ENCODE measurements at places on chromosomes 13 and 19.
A peak's percentile ranks its signal among the peaks of the same experiment; 100 is the strongest.

DNA sequence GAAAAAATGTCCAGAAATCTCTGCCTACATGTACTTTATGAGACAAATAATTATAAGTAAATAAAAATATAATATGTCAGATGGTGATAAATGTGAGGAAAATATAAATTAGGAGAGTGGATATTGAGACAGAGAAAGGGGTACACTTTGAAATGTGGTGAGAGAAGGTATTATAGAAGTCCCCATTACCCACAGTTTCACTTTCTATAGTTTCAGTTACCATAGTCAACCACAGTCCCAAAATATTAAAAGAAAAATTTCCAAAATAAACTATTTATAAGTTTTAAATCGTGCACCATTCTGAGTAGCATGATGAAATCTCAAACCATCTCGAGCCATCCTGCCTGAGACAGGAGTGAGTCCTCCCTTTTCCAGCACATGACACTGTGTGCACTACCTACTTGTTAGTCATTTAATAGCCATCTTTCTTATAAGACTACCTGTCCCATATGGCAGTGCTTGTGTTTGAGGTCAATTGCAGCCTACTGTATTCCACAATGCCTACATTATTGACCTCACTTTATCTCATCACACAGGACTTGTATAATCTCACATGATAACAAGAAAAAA is 653.7 kb downstream of the DACH1 start:
- no peak for DNase-seq

- peak; percentile 40 for DNase-seq
Measured at GRCh38 chr19:38265213-38265861, 964 bp downstream of the SPINT2 start.

GRCh38 chr13:99766641-99767045 is 204.9 kb downstream of the ZIC5 start:
- DNase-seq: no peak

DNA sequence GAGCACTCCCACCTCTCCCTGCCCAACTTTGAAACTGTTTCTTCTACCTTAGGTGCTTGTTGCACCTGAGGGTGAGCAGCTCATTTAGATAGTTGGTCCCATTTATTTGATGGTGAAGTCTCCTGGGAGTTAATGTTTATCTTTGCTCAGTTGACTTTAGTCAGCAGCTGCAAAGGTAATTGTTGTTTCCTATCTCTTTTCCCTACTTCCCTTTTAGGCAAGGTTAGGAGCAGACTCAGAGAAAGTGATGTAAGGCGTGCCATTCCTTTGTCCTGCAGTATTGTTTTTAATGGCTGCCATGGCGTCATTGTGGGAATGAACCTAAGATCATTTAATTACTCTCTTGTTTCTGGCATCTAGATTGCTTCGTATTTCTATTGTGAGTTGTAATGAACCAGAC is 11.6 kb downstream of the AKAP11 start:
- DNase-seq: no peak

DNA sequence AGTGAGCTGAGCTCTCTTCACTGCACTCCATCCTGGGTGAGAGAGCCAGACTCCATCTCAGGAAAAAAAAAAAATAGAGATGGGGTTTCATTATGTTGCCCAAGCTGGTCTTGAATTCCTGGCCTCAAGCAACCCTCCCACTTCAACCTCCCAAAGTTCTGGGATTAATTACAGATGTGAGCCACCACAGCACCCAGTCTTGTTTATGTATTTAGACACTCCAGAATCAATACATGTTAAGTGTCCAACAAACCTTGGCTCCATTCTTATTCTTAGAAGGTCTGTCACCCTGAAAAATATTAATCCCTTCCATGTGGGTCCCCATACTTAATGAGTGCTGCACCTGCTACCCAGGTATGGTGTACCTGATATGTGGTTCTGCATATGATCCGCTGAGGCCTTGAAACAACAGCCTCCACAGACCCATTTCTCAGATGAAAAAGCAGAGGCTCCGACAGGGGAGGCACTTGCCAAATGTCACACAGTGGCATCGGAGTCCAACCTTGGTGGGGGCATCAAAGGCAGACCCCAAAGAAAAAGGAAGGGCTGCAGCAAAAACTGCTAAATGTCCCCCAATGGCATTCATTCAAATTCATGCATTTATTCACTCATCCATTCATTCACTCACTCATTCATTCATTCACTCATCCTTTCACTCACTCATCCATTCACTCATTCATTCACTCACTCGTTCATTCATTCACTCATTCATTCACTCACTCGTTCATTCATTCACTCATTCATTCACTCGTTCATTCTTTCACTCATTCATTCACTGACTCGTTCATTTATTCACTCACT is 16.7 kb downstream of the TICAM1 start:
- no peak for DNase-seq

GRCh38 chr13:109163037-109163379 is 533.6 kb downstream of the MYO16 start:
- no peak for DNase-seq

DNA sequence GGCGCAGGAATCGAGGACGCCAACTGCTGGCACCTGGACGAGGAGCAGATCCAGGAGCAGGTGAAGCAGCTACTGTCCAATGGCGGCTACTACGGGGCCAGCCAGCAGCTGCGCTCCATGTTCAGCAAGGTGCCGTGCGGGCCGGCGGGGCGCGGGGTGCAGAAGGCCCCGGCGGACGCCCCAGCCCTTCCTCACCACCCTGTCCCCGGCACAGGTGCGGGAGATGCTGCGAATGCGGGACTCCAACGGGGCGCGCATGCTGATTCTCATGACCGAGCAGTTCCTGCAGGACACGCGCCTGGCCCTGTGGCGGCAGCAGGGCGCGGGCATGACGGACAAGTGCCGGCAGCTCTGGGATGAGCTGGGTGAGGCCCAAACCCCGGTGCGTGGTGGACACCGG is 13.6 kb downstream of the ZSWIM4 start:
- no peak for DNase-seq

- no peak for DNase-seq
Measured at GRCh38 chr19:3708207-3708931, at the start of gene TJP3. TSS of gene TJP3 (plus strand) at chr19:3708384. CDS start at chr19:3728433, 20,049 bp downstream.

GRCh38 chr19:555474-555808 is 11.6 kb downstream of the GZMM start:
- no peak for DNase-seq

GRCh38 chr13:106525865-106526264 is 9.6 kb downstream of the EFNB2 start:
- DNase-seq: no peak

DNA sequence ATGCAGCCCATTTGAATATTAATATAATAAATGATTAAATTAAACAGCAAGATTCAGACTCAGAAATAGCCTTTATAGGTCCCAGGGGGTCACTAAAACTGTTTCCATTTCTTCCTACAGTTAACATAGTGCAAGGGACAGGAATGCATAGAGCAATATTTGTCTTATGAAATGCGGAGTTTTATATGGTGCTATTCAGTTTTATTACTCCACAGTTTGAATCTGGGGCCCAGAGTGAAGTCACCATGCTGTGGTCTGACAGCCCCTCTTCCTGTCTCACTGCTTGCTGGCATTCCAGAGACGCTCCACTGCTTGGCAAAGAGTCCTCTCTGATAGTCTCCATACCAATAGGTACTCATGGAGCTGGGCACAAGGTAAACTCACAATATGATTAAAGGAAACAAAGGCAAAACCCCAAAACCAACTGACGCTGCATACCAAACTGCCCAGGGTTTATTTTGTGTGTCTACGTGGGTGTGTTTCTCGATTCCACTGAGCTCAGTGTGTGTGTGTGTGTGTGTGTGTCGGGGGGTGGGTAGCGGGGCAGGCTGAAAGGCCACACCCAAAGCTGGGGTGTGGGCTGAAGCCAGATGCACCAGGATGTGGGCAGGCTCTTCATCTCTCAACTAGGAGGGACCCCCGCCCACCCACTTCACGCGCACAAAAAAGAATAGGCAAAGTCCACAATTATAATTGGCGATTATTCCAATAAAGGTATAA is 277.9 kb downstream of the TSHZ3 start:
- no peak for DNase-seq

DNA sequence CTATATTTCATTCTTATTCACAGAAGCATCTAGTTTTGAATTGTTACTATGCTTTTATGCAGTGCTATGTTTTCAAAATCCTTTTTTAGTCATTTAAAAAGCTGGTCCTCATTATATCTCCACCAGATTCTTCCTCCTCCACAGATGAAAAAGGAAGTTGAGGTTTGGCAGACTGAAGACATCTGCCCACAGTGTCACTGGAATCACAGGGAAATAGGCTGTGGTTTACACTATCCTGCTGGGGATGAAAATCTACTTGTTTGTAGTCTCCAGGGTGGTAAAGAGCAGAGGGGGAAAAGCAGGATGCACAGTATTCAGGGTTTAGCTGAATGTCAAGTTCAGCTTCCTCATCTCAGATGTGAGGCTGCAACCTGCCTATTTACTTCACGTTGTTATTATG is 351.2 kb downstream of the DNAJC15 start:
- no peak for DNase-seq

DNA sequence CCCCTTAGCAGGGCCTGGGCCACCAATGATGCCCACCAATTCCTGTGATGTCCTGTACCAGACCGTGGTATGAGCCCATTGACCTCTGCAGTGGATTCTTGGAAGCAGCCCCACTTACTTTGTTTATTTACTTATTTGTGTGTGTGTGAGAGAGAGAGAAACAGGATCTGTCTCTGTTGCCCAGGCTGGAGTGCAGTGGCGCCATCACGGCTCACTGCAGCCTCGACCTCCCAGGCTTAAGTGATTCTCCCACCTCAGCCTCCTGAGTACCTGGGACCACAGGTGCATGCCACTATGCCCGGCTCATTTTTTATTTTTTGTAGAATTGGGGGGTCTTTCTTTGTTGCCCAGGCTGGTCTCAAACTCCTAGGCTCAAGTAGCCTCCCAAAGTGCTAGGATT is 13.0 kb downstream of the MYO9B start:
- DNase-seq: no peak

GRCh38 chr13:110643768-110644421 is 28.6 kb downstream of the NAXD start:
- no peak for DNase-seq

DNA sequence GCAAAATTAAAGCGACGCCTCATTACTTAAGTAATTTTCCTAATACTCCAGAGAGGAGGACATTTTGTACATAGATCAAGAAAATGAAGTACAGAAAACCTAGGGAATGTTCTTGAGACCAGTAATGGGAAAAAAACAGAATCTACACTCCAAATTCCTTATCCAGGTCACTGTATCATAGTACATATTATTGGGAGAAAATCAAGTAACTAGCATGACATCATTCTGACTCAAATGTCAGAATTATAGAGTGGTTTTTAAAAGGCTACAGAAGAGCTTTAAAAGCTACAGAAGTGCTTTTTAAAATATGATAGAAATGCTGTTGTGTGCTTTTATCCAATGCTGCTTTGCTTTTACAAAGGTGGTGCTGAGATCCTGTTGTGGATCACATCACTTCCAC is 86.3 kb upstream of the SLC15A1 start:
- no peak for DNase-seq

- DNase-seq: no peak
Measured at GRCh38 chr19:4124638-4125037, 716 bp upstream of the MAP2K2 start.

DNA sequence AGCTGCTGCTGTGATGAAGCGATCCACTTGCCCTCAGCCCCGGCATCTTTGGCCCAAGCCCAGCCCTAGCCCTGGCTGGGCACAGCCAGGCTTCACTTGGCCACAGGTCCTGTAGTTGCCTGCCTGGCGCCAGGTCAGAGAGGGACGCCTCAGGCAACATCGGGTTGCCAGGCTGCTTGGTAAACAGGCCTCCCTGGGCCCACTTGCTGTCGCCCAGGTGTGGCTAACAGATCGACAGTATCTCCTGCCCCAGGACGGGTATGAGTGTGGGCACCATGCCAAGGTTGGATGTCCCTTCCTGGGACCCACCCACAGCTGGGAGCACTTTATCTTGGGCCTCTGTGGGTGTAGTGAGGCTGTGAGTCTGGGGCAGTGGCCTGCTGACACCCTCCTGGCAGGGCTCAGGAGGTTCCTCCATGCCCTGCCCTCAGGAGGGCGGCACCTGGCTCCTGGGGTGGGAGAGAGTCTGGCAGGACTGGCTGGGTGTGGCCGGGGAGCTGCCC is 27.8 kb downstream of the CARM1 start:
- no peak for DNase-seq

GRCh38 chr13:112969692-112970338 is 801 bp downstream of the MCF2L start:
- DNase-seq: no peak

- DNase-seq: no peak
Measured at GRCh38 chr13:51327961-51328360, 11.5 kb upstream of the SERPINE3 start.

DNA sequence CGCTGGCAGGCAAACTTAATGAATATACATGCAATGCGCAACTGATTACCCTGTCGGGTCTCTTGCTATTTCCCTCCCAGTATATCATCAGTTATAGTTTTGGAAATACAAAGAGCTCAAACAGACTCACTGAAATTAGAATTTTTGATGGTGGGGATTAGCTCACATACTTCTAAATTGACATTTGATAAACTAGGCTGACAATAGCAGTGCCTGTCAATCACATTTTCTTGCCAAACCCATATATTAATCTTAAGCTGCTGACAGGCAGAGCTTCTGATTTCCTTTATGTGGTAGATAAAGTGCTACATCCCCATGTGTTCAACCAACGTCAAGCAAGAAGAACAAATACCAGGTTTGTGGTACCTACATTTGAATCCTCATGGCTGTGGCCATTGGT is 241.6 kb downstream of the DNAJC15 start:
- DNase-seq: no peak

GRCh38 chr13:93235258-93236015 is 8.8 kb downstream of the GPC6 start:
- DNase-seq: no peak

All from stimulated activated CD8-positive, alpha-beta memory T cell treated with anti-CD3 and anti-CD28 coated beads, Interleukin-4, amount 100 ng/mL, for 48 hours (primary cell).